ENCODE measurements at places on chromosomes 4 and X.

GRCh38 chr4:7238300-7238960, 46.1 kb downstream of the SORCS2 start:
- no peak for DNase-seq

GRCh38 chrX:153349952-153350351, 16.0 kb downstream of the ZNF275 start:
- no peak for DNase-seq

- no peak for DNase-seq
Observed at GRCh38 chr4:158015241-158015640, 157.6 kb downstream of the GASK1B start.

DNA sequence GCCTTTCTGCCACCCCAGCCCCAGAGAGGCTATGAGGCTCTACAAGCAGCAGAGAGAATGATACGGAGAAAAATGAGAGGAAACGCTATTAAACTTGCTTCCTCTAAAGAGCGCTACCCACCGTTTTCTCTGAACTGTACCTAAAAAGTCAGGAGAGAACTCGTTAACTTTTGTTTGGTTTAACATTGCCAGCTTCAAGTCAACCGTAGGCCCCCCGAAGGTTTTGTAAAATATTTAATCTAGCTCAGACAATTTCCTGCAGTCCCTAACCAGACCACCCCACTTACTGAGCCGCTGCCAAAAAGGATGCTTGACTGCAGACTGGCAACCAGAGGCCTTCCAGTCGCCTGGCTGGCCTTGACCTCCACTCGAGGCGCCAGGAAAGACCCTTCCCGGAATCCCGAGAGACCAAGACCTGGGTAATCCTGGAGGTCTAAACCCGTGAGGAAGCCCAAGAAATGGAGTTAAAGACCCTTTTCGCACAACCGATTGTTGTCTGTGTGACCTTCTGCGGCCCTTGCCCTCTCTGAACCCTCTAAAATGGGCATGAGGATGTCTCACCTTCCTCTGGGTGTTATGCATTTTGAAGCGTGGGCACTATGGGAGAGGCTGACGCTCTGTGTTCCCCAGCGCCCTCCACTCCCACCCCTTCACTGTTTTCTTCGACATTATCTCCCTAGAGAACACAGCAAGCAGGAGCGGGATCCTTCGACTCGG, 86.3 kb downstream of the BCOR start:
- no peak for DNase-seq

GRCh38 chr4:125268068-125268755, 46.5 kb upstream of the FAT4 start:
- no peak for DNase-seq

DNA sequence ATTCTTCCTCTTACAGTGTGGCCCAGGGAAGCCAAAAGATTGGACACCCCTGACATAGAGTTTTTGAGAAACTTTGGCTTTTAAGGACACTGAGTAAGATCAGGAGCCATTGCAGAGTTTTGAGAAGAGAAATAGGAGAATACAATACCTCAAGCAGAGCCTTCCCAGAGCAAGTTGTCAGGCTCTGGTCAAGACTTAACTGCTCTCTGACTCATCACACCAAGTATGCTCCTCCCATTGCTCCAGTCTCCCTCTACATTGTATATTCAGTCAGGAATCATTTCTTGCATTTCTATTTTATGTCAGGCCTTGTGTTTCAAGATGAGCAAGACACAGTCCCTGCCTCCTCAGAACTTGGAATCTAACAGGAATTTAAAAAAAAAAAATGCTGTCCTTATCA, 176.4 kb upstream of the FMR1 start:
- DNase-seq = no peak

GRCh38 chr4:75015627-75016026, 82.7 kb downstream of the PARM1 start:
- DNase-seq = no peak

DNA sequence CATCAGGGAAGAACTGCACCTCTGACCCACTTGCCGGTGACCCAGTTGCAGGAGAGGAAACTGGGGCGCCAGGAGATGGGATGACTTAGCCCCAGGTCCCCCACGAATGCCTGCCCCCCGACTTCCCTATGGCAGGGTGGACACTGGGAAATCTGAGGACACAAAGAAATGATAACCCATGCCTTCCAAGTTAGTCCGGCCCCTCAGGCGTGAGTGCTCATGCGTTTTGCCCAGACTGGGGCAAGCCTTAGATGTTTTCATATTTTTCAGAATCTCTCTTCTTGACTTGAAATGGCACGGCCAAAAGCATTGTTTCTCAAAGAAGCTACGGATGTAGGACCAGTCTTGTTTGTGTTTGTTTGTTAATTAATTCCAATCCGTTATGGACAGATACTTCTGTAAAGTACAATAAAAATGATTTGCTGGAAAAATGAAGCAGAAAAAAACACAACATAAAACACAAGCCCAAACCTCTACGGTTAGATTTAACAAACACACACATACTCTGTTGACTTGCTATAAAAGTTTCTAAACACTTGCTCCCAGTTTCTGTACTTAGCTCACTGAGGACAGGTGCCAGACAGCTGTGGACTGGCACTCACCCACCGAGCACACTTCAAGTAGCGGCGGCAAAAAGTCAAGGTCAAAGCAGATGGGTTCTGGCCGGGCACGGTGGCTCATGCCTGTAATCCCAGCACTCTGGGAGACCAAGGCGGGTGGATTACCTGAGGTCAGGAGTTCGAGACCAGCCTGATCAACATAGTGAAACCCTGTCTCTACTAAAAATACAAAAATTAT, 341.5 kb downstream of the BCOR start:
- peak; percentile 16 for DNase-seq

DNA sequence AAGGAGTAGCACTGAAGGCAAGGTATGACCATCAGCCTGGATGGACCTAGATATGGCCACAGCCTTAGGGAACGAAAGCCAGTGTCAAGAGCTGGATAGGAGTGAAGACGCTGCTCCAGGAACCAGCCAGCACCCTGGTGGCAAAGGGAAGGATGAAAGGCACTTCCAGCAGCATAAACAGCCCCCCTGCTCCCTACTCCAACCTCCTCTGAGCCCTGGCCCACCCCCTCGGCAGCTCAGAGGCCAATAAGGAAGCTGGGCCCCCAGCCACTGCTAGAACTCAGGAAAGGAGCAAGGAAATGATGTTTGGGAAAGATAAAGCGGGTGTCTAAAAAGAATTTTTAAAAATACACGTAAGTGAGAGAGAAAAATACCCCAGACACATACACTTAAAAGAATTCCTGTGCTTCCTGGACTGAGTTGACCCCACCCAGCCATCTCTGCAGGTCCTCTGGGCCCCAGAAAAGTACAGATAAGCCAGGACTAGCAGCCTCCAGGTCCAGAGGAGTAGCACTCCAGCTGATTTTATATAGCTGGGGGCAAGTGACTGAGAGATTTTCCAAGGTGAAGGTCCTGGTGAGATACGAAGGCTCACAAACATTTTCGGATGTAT, 170.4 kb downstream of the SHROOM4 start:
- no peak for DNase-seq

DNA sequence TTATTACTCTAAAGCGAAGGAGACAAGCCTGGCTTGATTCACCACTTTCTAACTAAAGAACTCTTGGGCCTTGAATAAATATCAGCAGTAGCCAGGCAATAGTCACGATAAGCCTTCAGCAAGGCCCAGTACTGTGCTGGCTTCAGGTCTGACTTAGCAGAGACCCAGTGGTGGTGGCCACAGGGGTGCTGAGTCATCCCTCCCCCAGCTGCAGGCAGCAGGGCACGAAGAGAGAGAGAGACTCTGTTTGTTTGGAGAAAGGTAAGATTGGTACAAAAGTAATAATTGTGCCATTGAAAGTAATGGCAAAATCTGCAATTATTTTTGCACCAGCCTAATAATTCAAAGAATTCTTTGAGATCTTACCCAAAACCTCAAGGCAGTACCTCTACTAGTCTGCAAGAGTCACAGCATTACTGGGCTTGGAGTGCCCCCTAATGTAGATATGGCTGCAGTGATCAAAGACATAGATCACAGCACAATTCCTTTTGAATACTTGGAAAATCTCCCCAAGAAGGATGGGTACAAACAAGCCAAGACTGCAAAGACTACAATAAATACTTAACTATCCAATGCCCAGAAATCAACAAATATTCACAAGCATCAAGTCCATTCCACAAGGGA, 159.5 kb upstream of the USP38 start:
- DNase-seq = no peak
